ENCODE measurements at places on chromosomes 5 and 9.

GRCh38 chr9:136943291-136944211 is 987 bp downstream of the FBXW5 start:
- no peak for DNase-seq

DNA sequence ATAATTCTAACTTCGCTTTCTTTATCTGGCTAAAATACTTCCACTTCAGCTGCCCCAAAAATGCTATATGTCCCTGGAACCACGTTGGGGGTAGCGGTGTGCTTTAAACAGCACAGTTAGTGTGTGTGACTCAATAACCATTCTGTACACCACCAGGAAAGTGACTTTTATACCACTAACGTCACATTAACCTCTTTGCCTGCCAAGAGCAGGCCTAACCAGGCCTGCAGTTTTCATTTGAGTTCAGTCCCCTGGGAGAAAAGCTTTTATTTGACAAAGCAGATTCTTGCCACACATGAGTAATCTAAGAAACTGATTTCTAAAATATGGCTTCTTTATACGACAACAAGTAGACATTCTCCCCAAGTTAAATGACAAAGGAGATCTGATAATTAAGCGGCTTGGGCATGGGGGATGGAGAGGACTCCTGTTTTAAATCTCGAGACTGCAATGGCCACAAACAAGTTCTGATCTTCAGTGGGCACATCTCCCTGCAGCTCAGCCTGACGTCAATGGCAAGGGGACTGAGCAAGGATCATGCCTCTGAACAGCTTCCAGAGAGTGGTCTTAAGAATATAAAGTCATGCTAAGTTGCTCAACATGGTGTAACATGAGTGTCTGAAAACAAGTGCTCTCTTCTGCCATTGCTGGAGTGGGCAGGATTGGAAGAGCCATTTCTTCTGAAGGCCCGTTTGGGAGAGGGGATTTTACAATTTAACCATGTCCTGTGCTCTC is 91.8 kb downstream of the GLIS3 start:
- peak; percentile 69 for DNase-seq

- peak; percentile 32 for DNase-seq
Observed at GRCh38 chr9:126676685-126677143, 63.0 kb downstream of the LMX1B start.

DNA sequence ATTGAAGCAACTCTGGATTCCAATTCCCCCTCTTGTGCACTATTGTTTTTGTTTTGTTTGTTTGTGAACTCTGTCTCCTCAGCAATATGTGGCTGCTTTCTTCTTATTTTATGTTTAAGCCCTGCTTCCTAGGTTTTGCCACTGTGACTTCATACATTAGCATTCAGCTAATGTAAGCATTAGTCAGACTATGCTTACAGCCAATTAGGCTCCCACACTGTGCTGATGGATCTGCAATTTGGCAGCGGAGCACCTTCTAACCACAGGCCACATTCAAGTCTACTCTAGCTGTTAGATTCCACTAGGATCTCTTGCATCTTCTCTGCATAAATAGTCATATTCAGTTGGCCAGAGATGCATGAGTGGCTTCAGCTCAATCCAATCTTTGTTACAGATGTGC is 9.6 kb upstream of the BICD2 start:
- DNase-seq = peak; percentile 95

GRCh38 chr9:35951736-35952135 is 6.2 kb downstream of the OR2S2 start:
- peak; percentile 52 for DNase-seq

DNA sequence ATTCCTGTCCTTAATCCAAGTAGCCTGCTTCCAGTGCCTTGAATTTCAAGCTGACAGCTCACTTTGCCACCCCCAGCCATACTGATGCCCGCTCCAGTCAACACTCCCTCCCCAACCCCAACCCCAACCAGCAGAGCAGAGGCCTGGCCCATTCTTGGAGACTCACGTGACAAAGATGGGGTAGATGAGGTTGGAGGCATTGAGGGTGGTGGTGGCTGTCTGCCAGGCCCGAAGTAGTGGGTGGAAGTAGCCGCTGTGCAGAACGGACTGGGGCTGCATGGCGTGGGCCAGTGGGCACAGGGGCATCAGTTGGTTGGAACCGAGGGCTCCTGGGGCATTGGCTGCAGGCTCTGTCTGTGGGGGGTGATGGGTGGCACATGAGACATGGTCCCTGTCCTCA is 7.8 kb downstream of the ALAD start:
- no peak for DNase-seq

GRCh38 chr5:13107537-13107936 is 837.0 kb downstream of the DNAH5 start:
- no peak for DNase-seq

DNA sequence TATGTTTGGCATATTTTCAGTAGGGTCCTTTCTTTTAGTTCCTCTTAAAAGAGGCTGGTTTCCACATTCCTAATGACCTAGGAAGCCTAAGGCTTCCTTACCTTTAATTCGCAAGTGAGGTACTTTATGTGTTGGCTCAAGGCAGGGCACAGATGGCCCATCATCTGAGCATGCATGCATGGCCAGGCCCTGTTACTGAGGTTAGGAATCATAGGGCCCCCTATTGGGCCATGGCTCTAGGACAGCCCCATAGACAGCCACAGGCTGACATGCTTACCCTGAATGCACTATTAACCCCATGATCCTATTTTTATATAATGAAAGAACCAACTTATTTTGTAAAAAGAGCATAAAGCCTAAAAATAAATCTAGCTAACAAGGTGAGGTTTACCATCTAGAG is 271.4 kb downstream of the ELAVL2 start:
- DNase-seq = no peak

All from astrocyte of the hippocampus (primary cell).